ENCODE measurements at places on chromosomes 7 and 10. TPM values are rescaled to one million over a fixed set of nuclear protein-coding genes. Genes with fewer than 3 reads are reported as not detected.

DNA sequence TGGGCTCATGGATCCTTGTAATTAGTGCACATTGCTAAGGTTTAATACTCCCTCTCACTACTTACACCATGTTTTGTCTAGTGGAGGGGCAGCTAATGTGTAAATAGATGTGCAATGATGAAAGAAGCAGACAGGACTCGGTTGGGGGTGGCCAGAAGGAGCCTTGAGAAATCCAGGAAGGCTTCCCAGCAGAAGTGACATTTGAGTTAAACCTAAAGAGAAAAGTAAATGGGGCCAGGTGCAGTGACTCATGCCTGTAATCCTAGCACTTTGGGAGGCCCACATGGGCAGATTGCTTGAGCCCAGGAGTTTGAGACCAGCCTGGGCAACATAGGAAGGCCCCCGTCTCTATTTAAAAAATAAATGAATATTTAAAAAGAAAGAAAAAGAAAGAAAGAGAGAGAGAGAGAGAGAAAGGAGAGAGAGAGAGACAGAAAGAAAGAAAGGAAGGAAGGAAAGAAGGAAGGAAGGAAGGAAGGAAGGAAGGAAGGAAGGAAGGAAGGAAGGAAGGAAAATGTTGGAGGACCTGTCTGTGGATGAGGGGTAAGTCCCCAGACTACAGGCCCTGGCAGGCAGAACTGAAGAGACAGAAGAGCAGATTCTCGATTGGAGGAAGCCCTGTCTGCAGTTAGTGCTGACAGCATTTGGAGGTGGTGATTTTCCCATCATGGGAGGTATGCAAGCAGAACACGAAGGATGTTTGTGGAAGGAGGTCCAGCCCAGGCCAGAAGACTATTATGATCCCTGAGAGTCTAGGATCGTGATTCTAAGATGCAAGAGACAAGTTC lies 3.6 kb downstream of the ELN start:
- DNase-seq, result no peak

GRCh38 chr10:14742382-14742781 lies 32.3 kb downstream of the FAM107B start:
- DNase-seq, result no peak

Gene PNLIPRP2
- polyA plus RNA-seq, result 0.10 TPM

Gene NCAPG2
- polyA plus RNA-seq, result 22.1 TPM
